ENCODE measurements at places on chromosomes 6 and 20.

- DNase-seq: no peak
Observed at GRCh38 chr20:38764567-38765318, 16.5 kb downstream of the ACTR5 start.

- DNase-seq: no peak
Observed at GRCh38 chr20:38726804-38727606, 2.7 kb downstream of the SLC32A1 start.

DNA sequence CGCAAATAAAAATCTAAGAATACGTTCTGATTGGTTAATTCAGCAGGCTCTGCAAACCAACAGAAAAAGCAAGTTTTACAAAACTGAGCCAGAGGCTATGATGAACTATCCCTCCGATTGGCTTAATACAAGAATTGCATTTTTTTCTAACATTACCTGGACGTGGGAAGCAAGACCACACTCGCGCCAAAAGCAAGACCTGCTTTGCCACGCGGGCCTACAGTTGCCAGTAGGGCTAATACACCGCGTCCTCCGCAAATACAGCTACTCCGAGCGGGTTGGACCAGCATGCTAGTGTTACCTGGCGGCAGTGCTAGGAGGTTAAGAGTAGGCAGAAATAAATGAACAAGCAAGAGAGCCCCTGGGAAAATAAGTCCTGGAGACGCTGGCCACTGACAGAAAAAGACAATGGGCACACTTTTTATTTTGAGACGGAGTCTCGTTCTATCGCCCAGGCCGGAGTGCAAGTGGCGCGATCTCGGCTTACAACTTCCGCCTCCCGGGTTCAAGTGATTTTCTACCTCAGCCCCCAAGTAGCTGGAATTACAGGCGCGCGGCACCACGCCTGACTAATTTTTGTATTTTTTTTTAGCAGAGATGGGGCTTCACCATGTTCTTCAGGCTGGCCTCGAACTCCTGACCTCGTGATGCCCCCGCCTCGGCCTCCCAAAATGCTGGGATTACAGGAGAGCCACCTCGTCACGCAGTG is 131.9 kb upstream of the BTN3A2 start:
- DNase-seq: no peak

- DNase-seq: no peak
Observed at GRCh38 chr20:40512591-40512990, 176.4 kb downstream of the MAFB start.

- DNase-seq: no peak
Observed at GRCh38 chr6:141988327-141988726, 144.4 kb upstream of the GJE1 start.

DNA sequence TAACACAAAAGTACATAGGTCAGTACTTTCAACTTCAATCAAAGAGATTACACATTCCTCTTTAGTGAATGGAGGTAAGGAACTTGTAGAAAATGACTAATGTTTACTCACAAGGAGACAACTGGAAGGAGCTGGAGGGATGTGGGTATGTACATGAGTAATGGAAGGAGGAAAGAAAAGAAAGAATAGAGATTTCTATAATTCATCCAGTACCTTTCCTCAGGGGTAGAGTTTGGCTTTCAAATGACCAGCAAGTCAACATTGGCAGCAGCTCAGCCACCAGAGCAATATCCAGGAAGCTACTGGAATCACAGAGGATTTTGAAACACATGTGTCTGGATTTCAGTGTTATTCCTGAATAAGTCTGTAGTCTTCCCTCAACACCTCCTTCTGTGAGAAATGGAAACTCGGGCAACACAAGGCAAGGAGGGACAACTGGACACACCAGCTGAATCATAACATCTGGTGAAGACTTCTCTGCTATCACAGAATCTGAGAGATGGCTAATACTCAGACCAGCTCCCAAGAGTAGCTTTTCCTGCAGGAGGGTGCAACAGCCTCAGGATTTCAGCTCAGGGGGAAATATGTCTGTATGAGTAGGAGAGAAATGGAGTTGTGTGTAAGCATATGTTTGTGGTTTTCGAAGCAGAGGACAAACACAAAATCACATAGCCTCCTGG is 98.8 kb downstream of the HAO1 start:
- no peak for DNase-seq

DNA sequence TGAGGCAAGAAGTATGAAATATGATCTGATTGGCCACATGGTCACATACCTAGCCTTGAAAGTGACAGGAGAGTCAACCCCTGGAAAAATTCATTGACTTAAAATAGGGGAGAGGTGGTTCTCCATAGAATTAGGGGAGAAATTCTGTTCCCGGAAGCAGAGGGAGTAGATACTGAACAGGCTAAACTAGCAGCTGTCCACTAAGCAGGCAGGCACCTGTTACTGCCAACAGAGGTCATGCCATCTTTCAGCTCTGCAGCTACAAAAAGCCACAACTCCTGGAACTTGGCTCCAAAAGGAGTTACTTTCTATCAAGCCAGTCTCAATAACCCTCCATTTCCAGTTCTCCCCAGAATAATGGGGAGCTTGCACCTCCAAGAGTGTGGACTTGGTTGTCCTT is 352.5 kb downstream of the MAFB start:
- DNase-seq: no peak

DNA sequence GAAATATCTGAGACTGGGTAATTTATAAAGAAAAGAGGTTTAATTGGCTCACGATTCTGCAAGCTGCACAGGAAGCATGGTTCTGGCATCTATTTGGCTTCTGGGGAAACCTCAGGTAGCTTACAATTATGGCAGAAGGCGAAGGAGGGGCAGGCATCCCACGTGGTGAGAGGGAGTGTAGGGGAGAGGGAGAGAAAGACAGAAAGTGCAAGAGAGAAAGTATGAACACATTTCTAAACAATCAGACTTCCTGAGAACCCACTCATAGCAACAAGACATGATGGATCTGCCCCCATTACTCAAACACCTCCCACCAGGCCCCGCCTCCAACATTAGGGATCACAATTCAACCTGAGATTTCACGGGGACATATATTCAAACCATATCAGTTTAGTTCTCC is 107.4 kb downstream of the PERP start:
- no peak for DNase-seq

DNA sequence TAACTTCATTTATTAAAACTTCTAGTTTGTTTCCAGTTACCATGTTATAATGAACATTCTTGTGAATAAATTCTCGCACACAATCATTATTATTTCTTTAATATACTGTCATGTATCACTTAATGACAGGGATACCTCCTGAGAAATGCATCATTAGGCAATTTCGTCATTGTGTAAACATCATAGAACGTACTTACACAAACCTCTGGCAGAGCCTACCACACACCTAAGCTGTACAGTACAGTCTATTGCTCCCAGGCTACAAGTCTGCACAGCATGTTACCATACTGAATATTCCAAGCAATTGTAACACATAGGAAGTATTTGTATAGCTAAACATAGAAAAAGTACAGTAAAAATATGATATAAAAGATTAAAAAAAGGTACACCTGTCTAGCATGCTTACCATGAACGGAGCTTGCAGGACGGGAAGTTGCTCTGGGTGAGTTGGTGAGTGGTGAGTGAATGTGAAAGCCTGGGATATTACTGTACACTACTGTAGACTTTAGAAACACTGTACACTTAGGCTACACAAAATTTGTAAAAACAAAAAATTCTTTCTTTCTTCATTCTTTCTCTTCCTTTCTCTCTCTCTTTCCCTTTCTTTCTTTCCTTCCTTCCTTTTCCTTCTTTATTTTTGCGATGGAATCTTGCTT is 268.2 kb upstream of the SOX4 start:
- no peak for DNase-seq

DNA sequence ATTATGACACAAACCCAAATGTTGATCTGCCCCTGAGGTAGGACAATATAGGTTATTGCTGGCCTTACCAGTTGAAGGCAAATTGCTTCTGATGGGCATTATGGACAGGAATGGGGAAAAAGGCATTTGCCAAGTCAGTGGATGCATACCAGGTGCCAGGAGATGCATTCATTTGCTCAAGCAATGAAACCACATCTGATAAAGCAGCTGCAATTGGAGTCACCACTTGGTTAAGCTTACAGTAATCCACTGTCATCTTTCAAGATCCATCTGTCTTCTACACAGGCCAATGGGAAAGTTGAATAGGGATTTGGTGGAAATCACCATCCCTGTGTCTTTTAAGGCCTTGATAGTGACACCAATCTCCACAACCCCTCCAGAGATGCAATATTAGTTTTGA is 648.6 kb downstream of the COL12A1 start:
- no peak for DNase-seq

- no peak for DNase-seq
Observed at GRCh38 chr6:82337688-82338257, 25.8 kb upstream of the TPBG start.

- no peak for DNase-seq
Observed at GRCh38 chr20:13278812-13279570, 57.9 kb downstream of the ISM1 start.

DNA sequence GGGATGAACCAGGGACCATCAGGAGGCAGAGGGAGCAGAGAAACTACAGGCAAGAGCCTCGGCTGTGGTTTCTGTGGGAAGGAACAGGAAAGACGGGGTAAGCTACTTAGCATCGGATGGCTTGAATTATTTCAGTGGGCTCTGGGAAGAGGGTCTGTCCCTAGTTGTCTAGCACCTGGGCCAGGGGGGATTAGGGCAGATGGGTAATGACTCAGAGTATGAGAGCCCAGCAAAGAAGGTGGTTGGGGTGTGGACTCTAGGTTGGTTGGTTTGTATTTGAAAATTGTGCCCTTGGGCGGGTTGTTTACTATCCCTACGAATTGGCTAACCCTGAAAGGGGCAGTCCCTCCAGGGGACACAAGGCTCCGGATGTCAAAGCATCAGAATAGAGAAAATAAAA is 148.5 kb upstream of the TAB2 start:
- no peak for DNase-seq

DNA sequence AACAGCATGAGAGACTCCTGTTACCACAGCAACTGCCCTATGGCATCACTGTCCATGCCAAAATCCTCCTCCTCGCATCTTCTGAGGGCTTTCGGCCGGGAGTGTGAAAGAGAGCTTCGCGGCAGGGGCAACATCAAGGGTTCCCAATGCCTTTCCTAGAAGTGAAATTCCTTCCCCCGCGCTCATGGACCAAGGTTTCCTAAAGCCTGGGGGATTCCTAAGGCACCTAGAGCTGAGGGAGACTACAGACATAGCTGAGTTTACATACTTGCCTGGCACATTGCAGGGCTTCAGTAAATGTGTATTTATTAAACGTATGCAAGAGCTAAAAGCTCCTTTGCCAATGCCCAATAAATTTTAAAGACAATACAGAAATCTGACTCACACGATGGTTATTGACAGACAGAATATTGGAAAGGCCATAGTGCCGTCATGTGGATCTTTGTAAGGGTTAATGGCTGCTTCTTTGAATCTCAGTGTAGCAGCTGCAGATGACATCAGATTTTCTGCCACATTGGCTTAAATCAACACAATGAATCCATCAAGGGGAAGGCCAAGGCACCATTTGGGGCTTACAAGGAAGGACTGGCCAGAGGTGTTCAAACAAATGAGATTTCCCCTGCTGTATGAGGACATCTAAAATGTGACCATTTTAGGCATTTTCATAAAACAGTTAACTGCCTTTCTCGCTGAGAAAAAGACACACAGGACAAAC is 281.2 kb upstream of the JARID2 start:
- no peak for DNase-seq

Measured in substantia nigra (tissue), 51 donors.